Activated CD4-positive, alpha-beta T cell treated with anti-CD3 and anti-CD28 coated beads, Interleukin-2, amount 50 U/mL, for 48 hours (primary cell): ENCODE measurements at places on chromosomes 6 and 20.

DNA sequence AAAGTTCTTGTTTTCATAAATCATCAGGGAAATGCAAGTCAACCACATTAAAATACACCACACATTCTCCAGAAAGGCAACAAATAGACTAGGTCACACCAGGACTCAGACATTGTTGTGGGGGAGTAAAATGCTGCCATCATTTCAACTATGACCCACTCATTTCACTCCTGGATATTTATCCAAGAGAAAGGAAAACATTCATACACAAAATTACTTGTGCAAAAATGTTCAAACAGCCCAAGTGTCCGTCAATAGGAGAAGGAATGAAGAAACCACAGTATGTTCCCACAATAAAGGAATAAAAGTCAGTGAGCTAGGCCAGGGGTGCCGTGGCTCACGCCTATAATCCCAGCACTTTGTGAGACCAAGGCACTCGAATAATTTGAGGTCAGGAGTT lies 81.5 kb upstream of the QKI start:
- DNase-seq, result no peak

- DNase-seq, result no peak
Observed at GRCh38 chr6:170097505-170098427, 193.1 kb downstream of the DLL1 start.

DNA sequence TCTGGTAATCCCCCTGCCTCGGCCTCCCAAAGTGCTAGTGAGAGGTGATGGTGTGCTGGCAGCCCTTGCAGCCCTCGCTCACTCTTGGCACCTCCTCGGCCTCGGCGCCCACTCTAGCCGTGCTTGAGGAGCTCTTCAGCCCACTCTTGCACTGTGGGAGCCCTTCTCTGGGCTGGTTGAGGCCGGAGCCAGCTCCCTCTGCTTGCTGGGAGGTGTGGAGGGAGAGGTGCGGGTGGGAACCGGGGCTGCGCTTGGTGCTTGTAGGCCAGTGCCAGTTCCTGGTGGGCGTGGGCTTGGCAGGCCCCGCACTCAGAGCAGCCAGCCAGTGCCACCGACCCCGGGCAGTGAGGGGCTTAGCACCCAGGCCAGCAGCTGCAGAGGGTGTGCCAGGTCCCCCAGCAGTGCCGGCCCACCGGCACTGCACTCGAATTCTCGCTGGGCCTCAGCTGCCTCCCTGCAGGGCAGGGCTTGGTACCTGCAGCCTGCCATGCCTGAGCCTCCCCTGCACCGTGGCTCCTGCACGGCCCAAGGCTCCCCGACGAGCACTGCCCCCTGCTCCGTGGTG lies 189.0 kb upstream of the ASCC3 start:
- DNase-seq, result no peak

DNA sequence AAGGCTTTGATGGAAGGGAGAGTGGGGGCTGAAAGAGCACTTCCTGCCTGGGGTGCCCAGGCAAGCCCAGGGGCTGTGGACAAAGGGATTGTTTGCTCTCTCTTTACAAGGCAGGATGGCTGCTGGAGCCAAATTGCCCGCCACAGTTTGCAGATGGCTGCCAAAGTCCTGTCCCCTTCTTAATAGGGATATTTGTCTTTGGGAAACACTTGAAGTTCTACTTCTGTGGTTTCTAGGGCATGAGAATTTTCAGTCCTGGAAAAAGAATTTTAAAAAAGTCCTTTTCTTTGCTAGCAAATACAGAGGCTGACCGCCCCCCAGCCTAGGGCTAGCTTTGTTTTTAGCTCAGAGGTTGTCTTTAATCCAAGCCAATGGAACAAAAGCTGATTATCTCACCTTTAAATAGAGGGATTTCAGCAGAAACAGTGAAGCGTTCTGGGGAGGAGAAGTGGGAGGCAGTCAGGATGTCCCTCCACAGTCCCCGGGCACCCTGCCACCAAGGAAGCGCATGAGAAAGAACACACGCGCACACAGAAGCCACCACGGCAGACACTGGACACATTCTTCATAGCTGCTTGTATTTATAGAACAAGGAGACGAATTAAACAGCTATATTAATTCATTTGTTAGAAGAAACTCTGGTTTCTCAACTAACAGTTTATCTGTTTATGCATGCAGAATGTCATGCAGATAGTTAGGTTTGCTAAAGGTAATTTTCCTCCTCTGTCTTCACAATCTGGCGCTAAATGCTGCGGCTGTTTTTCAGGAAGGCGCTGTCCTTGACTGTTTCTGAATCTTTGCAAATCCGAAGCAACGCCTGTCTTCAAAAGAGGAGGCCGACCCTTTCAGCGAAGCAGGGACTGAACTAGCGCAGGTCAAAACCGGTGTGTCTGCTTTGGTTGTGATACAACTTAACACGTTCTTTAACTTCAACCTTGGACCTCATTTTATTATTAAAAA lies 736.9 kb downstream of the QKI start:
- no peak for DNase-seq

GRCh38 chr6:125846292-125847024 lies 55.7 kb downstream of the NCOA7 start:
- DNase-seq, result no peak

DNA sequence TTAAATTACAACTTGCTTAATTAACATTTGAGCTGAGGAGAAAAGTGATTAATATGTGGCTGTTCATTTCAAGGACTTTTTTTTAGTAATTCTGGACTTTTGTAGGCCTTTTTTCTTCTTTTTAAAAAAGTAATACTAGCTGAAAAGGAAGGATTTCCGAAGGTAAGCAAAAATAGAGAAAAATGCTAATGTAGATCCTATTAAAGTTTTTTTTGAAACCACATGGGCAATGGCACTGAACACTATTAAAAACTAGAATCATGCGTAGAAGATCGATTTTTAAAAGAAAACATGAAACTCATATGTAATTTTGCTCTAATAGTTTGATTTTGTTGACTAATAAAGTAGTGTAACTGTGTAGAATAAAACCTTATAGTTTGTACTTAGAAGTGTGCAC lies 2.4 kb downstream of the BAG2 start:
- no peak for DNase-seq

GRCh38 chr6:111361648-111362047 lies 121.4 kb downstream of the REV3L start:
- no peak for DNase-seq

DNA sequence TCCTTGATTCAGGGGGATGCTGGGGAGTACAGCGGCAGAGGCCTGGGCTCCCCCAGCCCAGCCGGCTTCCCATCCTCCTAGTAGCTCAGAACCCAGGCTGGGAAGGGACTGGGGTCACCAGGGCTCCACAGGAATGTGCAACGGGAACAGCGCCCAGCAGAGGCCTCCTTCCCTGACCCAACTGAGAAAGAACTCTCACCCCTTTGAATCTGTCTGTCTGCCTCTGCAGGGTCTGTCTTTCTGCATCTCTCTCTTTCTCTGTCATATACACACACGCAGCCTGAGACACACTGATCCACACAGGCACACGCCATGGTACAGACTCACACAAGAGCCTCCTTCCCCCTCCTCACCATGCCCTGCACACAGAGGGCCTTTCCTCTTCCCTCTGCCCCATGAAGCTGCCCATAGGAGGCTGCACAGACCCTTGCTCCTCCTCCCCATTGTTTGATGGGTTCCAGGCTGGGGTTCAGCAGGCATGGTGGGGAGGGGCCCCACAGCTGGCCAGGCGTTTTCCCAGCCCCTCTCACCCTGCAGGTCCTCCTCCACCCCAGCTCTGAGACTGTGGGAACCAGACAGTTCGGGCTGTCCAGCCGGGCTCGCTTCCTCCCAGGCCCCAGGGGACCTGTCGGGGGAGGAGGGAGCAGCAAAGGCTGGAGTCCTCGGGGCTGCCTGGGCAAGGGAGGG lies 2.8 kb downstream of the FOXS1 start:
- DNase-seq, result no peak

DNA sequence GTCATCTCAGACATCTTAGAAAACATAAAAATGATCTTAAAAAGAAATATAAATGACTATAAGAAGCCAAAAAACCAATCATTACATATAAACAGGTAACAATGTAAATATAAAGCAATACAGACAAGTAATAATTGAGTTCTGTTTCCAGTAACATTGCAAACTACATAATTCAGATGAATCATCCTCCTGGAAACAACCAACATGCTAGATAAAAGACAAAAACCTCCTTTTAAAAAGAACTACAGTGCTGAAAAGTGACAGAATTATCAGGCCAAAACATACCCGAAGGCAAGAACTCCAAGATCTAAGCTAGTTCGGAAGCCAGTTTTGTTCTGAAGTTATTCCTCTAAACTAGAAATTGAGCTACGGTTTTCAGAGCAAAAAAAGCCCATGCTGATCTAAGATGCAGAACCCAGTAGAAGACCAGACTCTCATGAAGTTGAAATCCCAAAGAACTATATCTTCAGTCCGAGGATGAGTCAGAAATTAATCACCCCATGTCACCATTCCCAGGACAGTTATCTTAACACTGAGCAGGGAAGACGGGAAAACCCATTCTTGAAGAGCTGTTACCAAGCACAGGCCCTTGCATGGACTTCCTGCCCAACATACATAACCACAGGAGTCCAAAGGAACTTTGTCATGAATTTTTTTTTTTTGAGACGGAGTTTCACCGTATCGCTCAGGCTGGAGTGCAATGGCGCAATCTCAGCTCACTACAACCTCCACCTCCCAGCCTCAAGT lies 9.8 kb downstream of the PGM3 start:
- DNase-seq, result no peak

DNA sequence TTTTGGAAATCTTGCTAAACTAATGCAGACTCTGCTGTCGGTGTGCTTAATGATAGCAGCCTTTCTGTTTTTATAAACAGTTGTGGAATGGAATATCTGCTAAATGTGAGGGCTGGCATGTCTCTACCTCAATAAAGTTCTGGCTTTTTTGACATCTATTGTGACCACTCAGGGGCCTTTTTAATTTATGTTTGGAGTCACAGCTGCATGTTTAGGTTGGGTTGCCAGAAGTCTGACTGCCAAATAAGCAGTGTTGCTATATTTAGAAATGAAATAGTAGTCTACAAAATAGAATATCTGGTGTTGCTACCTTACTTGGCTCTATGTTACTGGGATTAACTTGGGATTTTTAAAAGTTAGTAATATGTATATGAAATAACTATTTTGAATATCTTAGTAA lies 125.1 kb upstream of the LOC128125822 start:
- DNase-seq, result no peak

DNA sequence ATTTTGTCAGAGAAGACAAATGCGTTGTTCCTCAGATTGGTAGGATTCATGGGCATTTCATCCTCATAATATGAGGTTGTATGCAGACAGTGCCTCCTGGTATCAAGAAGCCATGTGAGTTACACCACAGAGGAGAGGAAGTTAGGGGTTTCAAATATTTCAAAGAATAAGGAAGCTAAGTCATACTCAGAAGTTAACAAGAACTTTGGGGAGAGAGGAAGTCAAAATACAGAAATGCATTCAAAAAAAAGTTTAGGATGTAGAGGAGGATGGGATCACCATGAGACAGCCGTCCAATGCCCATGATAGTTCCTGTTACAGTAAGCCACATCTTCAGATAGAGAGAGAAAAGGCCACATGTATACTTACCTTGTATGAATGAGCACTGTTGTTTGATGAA lies 22.3 kb downstream of the HLA-DOB start:
- no peak for DNase-seq

DNA sequence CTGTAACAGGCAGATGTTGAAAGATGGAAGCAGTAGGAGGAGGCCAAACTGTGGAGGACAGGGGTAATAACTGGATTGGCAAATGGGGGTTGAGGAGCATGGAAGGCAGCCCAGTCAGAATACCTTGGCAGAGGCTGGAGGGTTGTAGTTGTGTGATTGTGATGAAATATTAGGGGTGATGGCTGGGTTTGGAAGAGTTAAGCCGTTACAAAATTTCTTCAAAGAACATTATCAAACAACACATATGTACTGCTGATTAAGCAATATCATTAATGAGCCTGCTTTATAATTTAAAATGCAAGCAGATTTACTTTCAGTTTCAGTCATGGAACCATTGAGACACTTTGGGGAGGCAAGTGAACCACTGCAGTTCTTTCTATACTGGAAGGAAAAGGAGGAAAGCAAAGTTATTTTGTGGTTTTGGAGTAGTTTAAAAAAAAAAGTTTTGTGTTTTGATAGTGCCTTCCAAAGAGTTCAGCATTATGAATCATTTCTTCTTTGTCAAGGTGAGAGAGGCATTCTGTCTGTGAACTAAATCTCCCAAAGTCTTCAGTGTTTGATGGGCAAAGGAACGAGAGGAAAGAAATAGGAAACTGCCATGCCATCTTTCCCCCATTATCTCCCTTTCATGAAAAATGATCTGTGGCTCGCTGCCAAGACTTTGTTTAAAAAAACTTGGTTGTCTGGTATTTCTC lies 20.7 kb downstream of the FOXO3 start:
- no peak for DNase-seq

- no peak for DNase-seq
Observed at GRCh38 chr6:81655696-81656095, 96.8 kb downstream of the TENT5A start.

DNA sequence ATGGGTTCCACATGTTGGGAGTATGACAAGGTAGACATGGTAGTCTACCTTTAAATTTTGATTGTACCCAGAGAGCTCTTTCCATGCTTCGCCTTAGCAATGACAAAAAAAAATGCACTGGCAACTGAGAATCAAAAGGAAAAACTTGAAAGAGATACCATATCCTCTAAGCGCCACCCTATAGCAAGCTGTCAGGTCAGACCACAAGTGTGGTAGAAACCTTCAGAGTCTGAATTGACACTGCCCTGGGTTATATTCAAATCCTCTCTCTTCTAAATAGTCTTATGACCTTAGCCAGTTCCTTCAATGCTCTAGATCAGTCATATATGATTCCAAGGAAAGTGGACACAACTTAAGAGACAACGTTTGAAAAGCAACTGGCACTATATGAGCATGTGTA lies 45.6 kb upstream of the SMLR1 start:
- no peak for DNase-seq

DNA sequence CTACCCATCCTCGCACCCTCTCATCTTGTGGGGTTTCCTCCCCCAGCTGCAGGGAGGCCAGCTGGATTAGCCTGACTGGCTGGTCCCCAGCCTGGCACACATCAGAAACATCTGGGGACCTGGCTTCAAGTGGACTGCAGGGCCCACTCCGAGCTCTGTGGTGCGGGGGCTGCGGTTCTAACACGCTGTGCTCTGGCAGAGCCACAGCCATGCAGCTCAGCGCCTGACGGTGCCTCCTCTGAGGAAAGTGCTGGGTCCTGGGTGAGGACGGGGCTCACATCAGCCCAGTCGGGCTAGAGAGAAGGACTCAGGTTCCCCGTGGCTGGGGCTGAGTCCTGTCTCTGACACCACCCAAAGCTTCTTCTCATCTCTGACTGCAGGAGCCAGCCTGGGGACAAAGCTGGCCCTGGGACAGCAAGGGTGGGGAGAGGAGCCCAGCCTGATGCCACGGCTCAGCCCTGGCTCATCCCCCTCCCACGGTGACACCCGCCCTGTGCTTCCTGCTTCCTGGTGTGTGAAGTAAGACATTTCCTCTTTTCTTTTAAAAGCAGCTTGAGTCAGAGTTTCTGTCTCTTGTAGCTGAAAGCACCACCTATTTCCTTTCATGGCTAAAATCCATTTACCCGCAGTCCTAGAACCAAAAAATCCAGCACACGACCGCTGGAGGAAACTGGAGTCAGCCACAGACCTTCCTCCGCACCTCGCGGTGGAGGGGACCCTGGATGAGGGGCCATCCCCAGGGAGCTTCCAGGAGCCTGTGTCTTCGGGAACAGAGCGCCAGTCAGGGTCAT lies 127.4 kb upstream of the AFDN start:
- DNase-seq, result peak; percentile 72
